Osteocyte (in vitro differentiated cells): ENCODE measurements at places on chromosomes 5 and 9. TPM values are rescaled to one million over a fixed set of nuclear protein-coding genes. Genes with fewer than 3 reads are reported as not detected.

GRCh38 chr5:56415356-56415765 lies 182.2 kb upstream of the ANKRD55 start:
- H3K27ac ChIP-seq, result peak overlapping the region; percentile 61
- no peak overlapping the region for H3K4me3 ChIP-seq
- H3K27me3 ChIP-seq, result no peaks in the 10 kb centered on the region
- peaks cover 2% of the 10 kb centered on the region for H3K36me3 ChIP-seq
- H3K4me1 ChIP-seq, result peaks cover 45% of the 10 kb centered on the region

DNA sequence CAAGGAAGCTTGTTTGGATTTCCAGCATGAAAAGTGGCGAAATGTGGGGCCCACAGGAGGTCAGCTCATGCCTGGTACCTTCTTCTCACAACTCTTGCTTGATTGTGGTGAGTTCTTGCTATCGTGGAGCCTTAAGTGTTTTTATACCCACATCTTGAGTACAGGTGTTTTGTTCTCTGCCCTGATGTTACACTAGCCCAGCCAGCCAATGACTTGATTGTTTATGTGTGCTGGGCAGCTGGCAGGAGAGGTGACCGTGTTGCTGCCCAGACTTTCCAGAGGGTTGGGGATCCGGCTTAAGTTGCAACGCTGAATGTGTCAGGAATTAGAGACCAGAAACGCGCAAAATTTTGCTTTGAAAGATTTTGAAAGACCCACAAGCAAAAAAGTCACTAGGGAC lies 24.0 kb upstream of the TPPP start:
- no peak overlapping the region for H3K4me3 ChIP-seq
- peaks cover 2% of the 10 kb centered on the region for H3K36me3 ChIP-seq
- H3K4me1 ChIP-seq, result no peaks in the 10 kb centered on the region
- DNase-seq, result no peak
- H3K27me3 ChIP-seq, result peaks cover 52% of the 10 kb centered on the region

GRCh38 chr5:149188383-149188782 lies 47.1 kb downstream of the ABLIM3 start:
- no peaks in the 10 kb centered on the region for H3K4me1 ChIP-seq
- H3K27me3 ChIP-seq, result peaks cover 19% of the 10 kb centered on the region
- no peak overlapping the region for H3K27ac ChIP-seq
- no peak for DNase-seq

DNA sequence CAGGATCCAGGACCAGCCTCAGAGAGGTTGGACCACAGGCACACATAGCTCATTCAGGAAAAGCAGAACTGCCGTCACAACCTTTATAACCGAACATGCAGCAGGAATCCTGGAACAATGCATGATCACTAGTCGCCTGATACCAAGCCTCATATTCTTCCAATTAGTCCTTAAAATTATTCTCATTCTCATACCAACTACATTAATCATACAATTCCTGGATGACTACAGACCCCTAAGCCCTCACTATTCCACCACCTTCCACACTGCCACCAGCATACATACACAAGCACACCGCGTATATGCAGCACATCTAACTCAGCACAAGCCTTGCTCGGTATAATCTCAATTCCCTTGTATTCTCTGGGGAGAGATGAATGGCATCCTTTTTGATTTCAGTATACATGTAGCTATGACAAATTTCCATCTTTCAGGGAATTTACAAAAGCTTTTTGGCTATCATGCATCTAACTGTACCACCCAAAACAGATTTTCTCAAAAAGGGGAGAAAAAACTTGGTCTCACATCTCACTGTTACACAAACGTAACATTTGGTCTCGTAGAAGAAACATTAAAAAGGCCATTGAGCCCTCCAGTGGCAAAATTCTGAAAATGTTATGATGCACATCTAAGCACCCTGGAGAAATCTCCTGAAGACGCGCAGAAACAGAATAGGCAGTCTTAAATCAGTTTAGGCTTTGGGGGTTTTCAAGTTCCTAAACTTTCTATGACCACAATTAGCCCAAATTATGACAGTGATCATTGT lies 46.2 kb downstream of the MCTP1 start:
- peaks cover 59% of the 10 kb centered on the region for H3K27me3 ChIP-seq
- DNase-seq, result no peak
- peaks cover 7% of the 10 kb centered on the region for H3K4me1 ChIP-seq
- no peak overlapping the region for H3K27ac ChIP-seq
- H3K4me3 ChIP-seq, result no peak overlapping the region

DNA sequence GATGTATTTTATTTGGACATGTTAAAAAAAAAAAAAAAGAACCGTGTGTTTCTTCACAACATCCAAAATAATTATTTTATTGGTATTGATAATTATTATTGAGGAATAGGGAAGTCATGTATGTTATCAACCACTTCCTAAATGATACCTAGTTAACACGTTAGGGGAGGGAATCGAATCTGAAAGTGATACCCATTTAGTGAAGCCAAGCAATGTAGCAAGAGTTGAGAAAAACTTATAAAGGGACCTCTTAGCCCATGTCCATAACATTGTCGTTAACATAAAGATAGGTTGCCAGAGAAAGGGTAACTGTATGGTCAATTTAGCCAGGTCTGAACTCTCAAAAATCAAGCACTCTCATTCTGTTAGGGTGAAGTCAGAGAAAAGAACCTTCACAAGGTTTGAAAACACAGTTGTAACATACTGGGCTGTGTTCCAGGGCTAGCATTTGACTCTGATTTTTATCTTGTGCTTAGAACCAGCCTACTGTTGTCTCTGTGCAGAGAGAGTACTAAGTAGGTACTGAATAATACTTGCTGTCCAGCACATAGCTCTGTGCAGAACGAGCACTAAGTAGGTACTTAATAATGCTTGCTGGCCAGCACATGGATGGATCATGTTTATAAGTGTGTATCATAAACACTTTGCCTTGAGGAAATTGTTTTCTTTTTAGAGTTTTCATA lies 60.4 kb downstream of the GHR start:
- no peak for DNase-seq
- no peaks in the 10 kb centered on the region for H3K4me1 ChIP-seq
- H3K27me3 ChIP-seq, result no peaks in the 10 kb centered on the region
- no peaks in the 10 kb centered on the region for H3K36me3 ChIP-seq
- H3K27ac ChIP-seq, result no peak overlapping the region
- H3K4me3 ChIP-seq, result no peak overlapping the region

- no peak for DNase-seq
- no peaks in the 10 kb centered on the region for H3K27me3 ChIP-seq
- H3K27ac ChIP-seq, result no peak overlapping the region
Measured at GRCh38 chr5:32426440-32427151, 17.9 kb downstream of the ZFR start.

DNA sequence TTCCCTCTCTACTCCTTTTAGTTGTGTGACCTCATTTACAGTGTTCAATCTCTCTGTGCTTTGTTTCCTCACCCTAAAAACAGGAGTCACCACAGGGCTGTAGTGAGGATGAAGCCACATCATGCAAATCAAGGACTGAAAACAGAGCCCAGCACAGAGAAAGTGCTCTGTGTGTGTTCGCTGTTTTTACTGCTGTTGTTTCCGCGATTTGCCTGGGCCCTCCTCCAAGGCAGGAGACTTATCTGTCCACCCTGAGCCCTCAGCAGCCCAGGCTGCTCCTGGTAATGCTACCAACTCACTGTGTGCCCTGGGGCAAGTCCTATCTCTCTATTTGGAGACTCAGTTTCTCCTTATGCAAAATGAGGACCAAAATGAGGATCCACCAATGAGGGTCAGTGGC lies 87.2 kb upstream of the NEURL1B start:
- DNase-seq, result no peak
- H3K4me1 ChIP-seq, result peaks cover 2% of the 10 kb centered on the region
- no peak overlapping the region for H3K4me3 ChIP-seq
- H3K27ac ChIP-seq, result no peak overlapping the region
- no peaks in the 10 kb centered on the region for H3K36me3 ChIP-seq

- no peaks in the 10 kb centered on the region for H3K27me3 ChIP-seq
- H3K36me3 ChIP-seq, result no peaks in the 10 kb centered on the region
- peaks cover 1% of the 10 kb centered on the region for H3K4me1 ChIP-seq
- no peak overlapping the region for H3K4me3 ChIP-seq
- DNase-seq, result no peak
Measured at GRCh38 chr5:94508461-94509148, 109.8 kb downstream of the KIAA0825 start.

DNA sequence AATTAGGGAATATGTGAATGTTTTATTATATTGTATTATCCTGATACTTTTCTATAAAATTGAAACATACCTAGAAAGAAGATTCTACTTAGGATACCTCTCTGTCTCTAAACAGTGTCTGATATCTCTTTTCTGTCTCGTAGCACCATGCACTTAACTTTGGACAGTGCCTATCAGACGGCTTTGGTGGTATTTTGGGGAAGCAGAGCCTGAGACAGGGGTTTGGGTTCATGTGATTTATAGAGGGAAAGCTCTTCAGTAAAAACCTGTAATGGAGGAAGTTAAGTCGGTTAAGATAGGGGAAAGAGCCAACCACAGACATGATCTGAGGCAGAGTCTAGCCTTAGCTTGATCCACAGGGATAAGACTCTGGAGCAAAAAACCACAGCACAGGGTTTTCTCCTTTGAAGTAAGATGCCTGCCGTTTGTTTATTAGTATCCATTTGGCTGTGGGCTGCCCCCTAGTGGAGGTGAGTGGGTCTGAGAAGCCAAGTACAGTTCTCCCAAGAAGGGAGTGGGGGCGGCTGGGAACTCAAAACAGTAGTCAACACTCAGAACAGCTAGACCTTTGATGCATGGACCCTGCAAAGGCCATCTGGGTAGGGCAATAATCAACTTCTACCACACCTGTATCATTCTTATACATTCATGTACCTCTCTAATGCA lies 141.2 kb upstream of the ASTN2 start:
- no peak overlapping the region for H3K4me3 ChIP-seq
- H3K27ac ChIP-seq, result no peak overlapping the region
- no peaks in the 10 kb centered on the region for H3K36me3 ChIP-seq
- DNase-seq, result no peak

GRCh38 chr9:130815242-130815808 lies 19.7 kb upstream of the ABL1 start:
- H3K4me3 ChIP-seq, result no peak overlapping the region
- peaks cover 4% of the 10 kb centered on the region for H3K36me3 ChIP-seq
- DNase-seq, result no peak
- no peaks in the 10 kb centered on the region for H3K27me3 ChIP-seq
- no peak overlapping the region for H3K27ac ChIP-seq

DNA sequence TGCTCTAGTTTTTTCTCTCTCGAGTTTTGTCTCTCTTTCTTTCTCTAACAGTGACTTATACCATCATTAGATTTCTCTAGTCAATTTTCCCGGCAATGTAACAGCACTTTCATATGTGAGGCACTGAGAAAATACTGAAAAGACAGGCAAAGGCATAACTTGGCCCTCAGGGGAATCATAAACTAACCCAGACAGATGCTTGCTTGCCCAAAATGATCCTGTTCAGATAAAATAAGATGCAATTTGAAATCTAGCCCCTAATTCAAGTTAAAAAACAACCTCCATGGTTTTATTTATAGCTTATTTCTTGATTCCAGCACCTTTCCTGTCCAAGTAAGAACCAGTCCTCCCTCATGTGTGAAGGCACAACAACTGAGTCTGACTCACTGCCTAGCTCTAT lies 294.6 kb downstream of the GAS1 start:
- no peak for DNase-seq
- H3K4me3 ChIP-seq, result no peak overlapping the region
- H3K27ac ChIP-seq, result no peak overlapping the region
- no peaks in the 10 kb centered on the region for H3K36me3 ChIP-seq

- DNase-seq, result no peak
- H3K4me1 ChIP-seq, result no peaks in the 10 kb centered on the region
- peaks cover 40% of the 10 kb centered on the region for H3K27me3 ChIP-seq
- H3K27ac ChIP-seq, result no peak overlapping the region
Measured at GRCh38 chr9:77569335-77569734, 78.8 kb downstream of the GNA14 start.

- no peak for DNase-seq
- H3K4me1 ChIP-seq, result peaks cover 23% of the 10 kb centered on the region
- no peak overlapping the region for H3K27ac ChIP-seq
- H3K36me3 ChIP-seq, result peaks cover 42% of the 10 kb centered on the region
- no peak overlapping the region for H3K4me3 ChIP-seq
- no peaks in the 10 kb centered on the region for H3K27me3 ChIP-seq
Measured at GRCh38 chr9:134716067-134716466, 74.5 kb downstream of the COL5A1 start.

DNA sequence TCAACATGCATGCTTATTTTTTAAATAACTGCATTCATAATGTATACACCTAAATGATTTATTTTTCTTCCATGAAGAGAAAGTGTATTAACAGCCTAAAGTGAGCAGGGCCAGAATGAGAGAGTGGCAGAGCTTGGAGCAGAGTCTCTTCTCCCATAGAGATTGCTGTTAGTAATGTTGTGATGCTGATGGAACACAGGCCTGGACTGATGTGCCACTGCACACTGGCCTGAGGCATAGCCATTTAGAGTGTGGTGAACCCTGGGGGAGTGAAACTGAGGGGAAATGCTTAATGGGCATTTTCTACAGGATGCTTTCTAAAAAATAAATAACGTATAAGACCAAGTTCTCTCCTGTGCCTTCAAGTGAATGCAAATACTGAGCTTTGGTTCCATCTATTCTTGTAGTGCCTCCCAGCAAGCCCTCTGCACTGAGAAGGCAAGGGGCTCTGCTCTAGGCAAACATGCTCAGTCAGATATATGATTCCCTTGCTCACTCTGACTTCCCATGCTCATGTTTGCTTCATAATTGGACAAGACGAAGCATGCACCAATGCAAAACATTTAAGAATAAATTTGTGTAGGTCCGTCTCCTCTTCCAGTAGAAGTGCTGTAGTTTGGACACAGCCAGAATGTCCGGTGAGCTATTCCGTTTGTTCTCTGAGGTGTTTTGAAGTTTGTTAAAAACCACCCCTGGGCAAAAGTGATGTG lies 185.7 kb downstream of the PBX3 start:
- H3K27me3 ChIP-seq, result no peaks in the 10 kb centered on the region
- DNase-seq, result no peak
- H3K4me1 ChIP-seq, result peaks cover 9% of the 10 kb centered on the region

The DOLPP1 gene
- 13.3 and 19.3 TPM in 2 replicates for total RNA-seq
